ENCODE measurements at places on chromosomes 7 and 10.

- no peak for DNase-seq
Measured at GRCh38 chr10:126806498-126806897, 98.7 kb upstream of the DOCK1 start.

DNA sequence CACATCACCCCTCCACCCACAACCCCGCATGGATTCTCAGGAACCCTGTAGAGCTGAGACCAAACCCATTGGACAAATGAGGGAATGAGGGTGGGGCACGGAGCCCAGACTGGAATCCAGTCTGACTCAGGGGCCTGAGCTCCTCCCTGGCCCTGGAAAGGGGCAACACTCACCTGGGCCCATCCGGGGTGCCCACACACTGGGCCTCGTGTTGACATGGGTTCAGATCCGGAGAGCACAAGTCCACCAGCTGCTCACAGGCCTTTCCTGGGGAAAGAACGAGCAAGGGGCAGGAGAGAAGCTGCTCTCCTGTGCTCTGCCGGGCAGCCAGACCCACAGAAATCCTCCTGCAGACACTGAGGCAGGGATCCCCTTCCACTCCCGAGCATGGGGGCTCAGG is 172.2 kb downstream of the SLIT1 start:
- DNase-seq: no peak

DNA sequence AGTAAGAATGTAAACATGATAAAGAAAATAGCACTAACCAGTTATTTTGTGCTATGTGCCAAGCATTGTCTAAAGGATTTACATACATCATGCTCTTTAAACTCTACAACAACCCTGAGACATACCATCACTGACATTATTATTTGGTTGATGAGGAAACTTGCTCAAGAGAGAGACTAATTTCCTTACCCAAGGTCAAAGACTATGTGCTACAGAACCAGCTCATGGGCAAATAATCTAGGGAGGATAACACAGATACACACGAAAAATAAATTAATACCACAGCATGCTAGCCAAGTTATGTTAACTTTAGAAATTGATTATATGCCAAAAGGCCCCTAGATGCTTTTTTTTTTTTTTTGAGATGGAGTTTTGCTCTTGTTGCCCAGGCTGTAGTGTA is 2.7 kb downstream of the ANKRD16 start:
- DNase-seq: no peak

- DNase-seq: no peak
Measured at GRCh38 chr7:105046414-105046813, 32.4 kb downstream of the KMT2E start.

GRCh38 chr10:22712211-22712955 is 2.0 kb downstream of the PIP4K2A start:
- DNase-seq: no peak

DNA sequence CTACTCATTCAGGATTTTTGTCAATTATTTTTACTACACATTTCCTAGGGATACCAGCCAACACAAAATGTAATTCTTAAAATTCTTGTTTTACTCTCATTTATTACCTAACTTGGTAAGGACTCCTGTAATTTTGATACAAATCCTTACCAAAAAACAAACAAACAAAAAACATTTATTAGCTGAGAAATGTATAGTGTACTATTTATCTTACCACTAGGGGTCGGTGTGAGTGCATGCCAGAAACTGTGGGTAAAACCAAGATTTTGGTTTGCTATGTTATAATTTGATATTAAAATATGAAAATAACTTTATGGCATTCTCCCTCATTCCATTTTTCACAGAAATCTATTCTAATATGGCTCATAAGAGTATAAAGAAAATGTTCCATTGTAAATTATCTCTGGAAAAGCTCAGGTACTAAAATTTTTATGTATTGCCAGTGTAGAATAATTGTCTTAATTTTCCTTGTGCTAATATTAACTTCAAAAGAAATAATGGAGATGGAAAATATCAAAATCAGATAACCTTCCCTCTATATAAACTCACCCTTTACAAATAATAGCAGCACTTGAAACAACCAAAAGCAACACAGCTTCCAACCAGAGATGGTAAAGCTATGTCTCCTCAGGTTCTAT is 290.8 kb upstream of the PCDH15 start:
- DNase-seq: peak; percentile 5

GRCh38 chr7:116857052-116857451 is 5.3 kb upstream of the CAPZA2 start:
- DNase-seq: no peak
